Activated CD4-positive, alpha-beta T cell treated with anti-CD3 and anti-CD28 coated beads, Interleukin-2, amount 50 U/mL, for 4 hours (primary cell): ENCODE measurements at places on chromosomes 6 and 20.
A peak's percentile ranks its signal among the peaks of the same experiment; 100 is the strongest.

DNA sequence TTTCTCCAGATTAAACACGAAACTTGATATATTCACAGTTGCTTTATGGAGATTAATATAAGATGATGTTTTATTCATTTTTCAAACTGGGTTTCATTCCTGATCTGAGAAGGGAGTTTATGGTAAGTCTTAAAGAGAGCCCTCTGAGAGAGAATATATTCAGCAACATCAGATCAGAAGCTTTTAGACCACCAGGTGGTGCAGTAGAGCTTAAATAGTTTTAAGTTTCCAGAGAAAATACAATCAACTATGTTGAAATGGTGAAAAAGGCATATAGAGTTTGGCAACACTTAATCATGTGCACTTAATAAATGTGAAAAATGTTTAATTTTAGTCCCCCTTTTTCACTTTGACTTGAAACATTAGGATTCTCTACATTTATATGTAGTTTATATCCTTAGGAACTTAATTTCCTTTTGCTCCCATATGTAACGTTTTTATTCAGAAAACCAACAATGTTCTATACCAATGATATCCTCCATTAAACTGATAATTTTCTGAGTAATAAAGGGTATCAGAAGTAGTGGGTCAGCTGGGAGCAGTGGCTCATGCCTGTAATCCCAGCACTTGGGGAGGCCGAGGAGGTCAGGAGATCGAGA lies 86.4 kb upstream of the CLDN20 start:
- DNase-seq: peak; percentile 32

DNA sequence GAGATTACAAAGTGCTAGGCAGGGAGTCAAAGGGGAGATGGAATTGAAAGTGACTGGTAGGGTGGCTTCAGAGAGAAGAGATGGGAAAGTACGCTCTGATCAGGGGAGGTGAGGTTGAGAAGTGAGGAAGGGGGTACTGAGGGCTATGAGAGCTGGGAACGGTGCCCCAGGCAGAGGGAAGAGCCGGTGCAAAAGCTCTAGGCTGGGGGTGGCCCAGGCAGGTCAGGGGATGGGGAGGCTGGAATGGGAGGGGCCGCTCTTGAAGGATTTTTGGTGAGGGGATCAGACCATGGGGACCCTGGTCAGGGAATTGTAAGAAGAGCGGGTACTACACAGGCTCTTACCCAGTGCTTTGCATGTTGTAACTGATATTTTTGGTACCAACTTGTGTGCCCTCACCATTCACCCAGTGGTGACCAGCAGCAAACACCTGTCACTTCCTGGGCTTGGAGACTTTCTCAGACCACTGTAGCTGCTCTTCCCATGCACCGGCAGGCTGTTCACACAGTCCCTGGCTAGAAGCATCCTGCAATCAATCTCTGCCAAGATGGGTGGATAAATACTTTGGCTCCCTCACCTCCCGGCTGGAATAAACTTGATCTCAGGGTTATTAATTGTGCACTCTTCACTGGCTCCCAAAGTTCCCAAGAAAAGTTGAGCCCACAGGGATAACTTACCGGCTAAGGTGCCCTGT lies 24.0 kb downstream of the PCK1 start:
- DNase-seq: no peak

DNA sequence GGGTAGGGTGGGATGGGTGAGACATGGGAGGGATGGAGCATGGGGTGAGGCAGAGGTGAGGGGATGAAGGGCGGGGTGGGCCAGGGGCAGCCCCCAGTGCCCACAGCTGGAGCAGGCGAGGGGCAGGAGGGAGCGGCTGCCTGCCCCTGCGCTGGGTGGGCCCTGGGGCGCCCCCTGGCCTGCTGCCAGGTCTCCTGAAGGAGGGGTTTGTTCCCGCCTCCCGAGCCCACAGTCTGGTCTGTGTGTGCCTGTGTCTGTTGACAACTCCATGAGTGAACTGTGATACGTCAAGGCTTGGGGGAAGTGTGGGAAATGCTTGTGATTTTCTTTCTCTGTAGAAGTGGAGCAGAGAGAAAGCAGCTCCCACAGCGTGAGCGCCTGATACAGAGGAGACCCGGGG lies 10.9 kb upstream of the MRGBP start:
- no peak for DNase-seq

GRCh38 chr6:101577091-101577490 lies 183.6 kb downstream of the GRIK2 start:
- DNase-seq: no peak

DNA sequence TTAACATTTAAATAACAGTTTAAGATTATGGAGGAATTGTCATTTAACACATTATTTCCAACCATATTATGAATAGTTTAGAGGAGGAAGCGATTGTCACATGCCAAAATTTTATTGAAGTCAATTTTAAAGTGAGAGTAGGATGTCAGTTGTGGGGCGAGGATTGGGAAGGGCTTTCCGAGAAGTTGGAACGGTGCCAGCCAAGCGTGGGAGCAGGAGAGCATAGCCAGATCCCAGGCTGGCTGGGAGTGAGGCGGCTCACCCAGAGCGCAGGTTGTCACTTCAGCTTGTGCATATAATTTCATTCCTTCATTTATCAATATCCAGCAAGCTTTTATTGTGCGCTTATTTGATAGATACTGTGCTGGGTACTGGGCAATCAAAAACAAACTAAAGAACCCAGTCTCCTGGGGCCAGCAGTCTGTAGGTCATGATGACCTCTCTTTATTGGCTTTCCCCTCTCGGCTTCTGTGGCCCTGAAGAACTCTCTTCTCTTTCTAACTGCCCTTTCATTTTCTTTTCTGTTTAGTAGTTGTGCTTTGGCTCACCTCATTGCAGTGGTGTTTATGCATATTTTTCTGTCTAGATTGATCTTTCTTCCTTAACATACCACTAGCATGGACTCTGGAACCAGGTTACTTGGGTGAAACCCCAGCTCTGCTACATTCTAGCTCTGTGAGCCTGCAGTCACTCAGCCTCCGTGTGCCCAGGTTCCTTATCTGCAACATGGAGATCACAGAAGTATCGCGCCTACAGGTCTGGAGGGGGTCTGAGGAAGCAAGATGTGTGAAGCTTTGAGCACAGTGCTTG lies 6.4 kb downstream of the CEP43 start:
- DNase-seq: no peak

GRCh38 chr20:5148581-5148980 lies 21.8 kb downstream of the CDS2 start:
- no peak for DNase-seq

DNA sequence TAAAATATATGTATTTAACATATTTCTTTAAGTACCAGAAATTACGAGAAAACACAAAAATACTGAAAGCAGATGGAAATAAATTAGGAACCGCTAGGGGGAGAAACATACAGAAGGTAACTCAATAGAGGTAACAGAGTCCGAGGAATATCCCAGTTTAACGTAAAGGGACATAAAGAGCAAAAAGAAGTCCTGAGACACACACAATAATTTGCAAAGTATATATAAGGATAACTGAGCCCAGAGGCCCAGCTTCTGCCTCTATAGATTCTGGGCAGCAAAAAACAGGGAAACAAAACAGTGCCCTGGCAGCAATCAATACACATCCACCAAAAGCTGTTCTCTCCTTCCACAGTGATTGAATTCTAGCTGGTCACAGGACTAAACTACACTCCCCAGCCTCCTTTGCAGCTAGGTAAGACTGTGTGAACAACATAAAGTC lies 15.1 kb downstream of the TBC1D32 start:
- DNase-seq: no peak

- DNase-seq: peak; percentile 51
These were observed 90.5 kb downstream of the GRM4 start for GRCh38 chr6:34055223-34055933.

DNA sequence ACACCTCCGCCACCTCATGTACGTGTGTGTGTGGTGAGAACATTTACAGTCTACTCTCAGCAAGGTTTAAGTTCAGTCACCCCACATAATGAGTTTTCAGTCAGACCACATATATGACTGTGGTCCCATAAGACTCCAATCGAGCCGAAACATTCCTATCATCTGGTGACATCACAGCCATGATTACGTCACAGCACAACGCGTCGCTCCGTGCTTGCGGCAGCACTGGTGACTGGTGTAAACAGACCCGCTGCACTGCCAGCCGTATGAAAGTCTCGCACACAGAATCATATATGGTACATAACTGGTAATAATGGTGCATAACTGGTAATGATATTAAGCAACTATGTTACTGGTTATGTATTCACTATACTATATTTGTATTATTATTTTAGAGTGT lies 150.7 kb downstream of the DLL1 start:
- DNase-seq: no peak

DNA sequence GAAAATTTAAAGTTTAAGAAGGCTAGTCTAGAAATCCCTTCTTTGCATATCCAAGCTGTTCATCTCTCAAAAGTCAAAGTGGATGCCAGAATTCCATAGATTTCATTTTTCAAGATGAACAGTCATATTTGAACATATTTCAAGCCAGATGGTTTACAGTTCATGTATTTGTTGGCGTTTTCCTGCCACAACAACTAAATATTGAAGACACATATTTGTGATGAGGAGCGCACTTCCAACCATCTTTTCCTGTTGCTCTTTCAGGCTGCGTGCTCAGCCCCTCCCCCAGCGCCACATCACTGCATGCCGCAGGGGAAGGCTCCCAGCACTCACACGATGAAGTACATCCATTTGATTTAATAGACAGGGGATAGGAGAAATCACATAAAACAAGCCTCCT lies 5.9 kb upstream of the NOX3 start:
- DNase-seq: no peak

- peak; percentile 80 for DNase-seq
These were observed 52.2 kb upstream of the BTN3A2 start for GRCh38 chr6:26312501-26313397.

- no peak for DNase-seq
These were observed 22.9 kb downstream of the CDC5L start for GRCh38 chr6:44410363-44410762.

DNA sequence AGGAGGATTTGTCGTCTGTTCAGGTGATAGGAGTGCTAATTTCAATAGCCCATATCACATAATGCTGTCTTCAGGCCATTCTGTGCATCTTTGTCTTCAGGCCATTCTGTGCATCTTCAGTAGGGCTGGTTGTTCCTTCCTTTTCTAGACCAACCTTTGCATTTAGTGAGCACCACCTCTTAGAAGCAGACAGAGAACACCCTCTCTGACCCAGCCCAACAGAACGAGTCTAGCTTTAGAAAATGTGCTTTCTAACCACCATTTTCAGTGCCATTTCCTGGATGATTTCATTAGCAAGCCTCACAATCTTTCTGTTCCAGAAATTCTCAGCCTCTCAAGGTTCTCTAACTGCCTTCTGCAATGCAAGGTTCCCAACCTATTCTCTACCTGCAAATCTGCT lies 215.3 kb upstream of the KCNQ5 start:
- DNase-seq: no peak

- no peak for DNase-seq
These were observed 98.7 kb downstream of the ADGRG6 start for GRCh38 chr6:142400495-142400894.

- no peak for DNase-seq
These were observed 316.2 kb downstream of the ADGRB3 start for GRCh38 chr6:68951270-68951669.

GRCh38 chr6:26107935-26108334 lies 20.7 kb downstream of the HFE start:
- DNase-seq: no peak

GRCh38 chr6:122719176-122719575 lies 60.3 kb upstream of the FABP7 start:
- no peak for DNase-seq

- DNase-seq: no peak
These were observed 56.4 kb downstream of the LYRM4 start for GRCh38 chr6:5204376-5204775.

DNA sequence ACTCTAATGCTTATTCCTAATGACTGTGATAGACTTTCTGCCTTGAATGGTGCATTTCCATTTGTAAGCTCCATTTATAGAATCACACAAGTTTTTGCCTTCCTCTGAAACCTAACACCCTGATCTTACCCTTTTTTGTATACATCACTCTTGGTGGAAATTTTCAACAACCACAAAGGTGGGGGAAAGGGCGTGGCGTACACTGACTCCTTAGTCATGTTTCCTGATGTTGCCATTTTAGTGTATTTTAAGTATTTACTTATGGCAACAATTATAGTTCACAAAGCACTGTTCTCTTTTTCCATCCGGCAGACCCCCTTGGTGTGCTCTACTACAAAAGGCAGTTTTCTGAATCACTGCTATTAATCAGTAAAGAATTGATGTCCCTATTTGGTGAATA lies 92.0 kb downstream of the ATXN1 start:
- DNase-seq: peak; percentile 74
